GM18507 (cell line): ENCODE measurements at places on chromosomes 4 and X.

- no peak for DNase-seq
These were observed 37.5 kb upstream of the ADH1C start for GRCh38 chr4:99390055-99390454.

DNA sequence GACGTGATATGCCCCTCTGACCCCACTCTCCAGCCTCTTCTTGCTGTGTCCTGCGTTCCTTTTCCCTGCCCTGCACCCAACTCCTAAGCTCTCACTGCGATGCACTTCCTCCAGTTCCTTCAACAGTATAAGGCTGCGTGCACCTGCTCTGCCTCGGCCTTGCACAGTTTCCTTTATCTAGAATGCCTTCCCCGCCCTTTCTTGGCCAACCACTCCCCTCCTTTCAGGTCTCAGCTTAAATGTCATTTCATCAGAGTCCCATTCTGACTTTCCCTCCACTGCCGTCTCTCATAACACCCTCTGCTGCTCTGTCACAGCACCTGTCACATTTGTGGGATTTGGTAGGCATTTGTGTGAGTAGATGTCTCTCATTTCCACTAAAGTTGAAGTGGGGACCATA, 58.4 kb upstream of the NEIL3 start:
- no peak for DNase-seq

DNA sequence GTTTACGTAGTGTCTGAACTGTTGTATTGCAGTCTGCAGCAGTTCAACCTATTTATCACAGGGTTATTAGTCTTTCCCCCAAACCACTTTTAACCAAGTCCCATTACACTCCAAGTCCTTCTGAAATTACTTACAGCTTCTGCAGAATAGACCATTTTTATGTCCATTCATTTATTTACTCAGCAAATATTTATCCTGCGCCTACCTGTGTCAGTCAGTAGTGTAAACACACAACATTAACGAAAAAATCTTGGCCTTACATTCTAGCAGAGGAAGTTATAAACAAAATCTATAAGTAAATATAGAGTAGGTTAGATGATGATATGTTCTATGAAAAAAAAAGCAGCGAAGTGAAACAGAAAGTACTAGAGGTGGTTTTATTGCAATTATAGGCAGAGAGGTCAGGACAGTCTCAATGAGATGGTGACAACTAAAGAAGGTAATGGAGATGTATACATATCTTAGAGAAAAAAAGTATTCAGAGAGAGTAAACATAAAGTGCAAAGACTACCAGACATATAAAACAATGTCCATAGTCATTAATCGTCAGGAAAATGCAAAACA, 534.7 kb downstream of the KCNIP4 start:
- DNase-seq = no peak

DNA sequence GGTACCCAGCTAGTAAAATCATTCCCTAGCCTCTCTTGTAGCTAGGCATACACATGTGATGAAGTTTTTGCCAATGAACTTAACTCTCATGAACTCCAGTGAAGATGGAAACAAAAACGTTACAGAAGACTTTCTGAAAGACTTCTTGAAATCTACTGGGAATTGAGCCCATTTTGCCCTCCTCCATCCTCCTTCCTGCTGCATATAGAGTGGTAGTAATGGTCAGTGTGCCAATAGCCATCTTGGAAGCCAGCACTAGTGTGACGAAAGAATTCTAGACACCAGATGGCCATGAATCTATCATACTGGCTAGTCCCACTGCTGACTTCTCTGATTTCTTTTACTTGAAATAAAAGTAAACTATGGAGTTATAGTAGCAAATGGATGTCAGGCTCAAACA, 30.9 kb upstream of the PPA2 start:
- no peak for DNase-seq

- DNase-seq = no peak
These were observed 8.1 kb upstream of the KLHL2 start for GRCh38 chr4:165199286-165199685.

DNA sequence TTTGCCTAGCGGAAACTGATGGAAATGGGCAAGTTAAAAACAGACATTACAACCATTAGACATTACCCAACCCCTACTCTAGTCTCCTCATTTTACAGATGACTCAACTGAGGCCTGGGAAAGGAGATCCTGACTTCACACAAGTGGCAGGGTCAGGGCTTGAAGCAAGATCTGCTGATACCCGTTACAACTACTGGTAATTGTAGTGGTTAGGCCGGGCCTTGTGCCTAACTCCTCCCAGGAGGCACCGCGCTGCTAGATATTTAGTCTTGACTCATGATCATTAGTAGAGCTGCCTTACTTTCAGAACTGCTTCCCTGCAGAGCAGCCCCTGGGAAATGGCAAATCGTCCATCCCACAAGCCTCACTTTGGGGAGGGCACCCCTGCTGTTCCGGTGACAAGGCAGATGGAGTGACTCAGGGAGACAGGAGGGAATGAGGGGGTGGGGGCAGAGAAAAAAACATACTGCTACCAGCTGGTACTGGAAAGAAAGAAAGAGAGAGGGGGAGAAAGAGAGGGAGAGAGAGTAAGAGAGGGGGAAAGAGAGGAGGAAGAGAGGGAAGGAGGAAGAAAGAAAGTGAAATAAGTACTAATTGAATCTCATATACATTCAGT, 12.2 kb downstream of the ARHGEF6 start:
- no peak for DNase-seq

GRCh38 chrX:68692651-68693050, 45.2 kb downstream of the STARD8 start:
- DNase-seq = no peak

DNA sequence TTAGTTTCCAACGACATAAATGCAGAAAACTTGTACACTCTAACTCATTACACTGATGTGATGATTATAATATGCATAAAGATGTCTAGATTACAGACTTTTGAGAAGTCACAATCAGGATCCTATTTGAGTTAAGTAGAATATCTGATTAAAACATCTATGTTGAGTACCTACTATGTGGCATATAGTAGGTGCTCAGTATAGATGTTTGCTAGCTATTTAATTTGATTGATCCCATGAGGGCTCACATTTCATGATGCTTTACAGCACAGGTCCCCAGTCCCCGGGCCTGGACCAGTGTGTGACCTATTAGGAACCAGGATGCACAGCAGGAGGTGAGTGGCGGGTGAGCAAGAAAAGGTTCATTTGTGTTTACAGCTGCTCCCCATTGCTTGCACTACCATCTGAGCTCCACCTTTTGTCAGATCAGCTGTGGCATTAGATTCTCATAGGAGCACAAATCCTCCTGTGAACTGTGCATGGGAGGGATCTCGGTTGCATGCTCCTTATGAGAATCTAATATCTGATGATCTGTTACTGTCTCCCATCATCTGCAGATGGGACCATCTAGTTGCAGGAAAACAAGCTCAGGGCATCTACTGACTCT, 33.0 kb upstream of the CXCL8 start:
- DNase-seq = no peak

- no peak for DNase-seq
These were observed 7.0 kb downstream of the TNIP3 start for GRCh38 chr4:121156822-121157769.

DNA sequence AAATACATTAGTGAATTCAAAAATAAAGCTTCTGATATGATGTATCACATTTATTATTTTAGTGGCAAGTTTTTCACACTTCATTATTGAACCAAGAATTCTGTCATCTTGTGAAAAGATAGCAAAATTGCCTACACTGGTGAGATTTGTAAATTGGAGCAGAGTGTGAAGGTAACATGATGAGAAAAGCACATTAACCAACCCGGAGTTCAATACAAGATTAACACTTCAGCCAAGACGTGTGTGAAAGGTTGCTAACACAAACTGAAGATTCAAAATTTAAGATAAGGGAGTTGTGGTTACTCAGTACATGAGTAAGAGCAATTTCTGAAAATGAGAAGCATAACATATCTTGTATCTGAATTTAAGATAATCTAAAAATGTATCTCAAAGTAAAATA, 346.7 kb downstream of the PDHA2 start:
- DNase-seq = no peak

GRCh38 chrX:136039968-136040367, 54.7 kb downstream of the SLC9A6 start:
- DNase-seq = no peak

GRCh38 chrX:13101441-13102139, 57.2 kb upstream of the FAM9C start:
- DNase-seq = no peak

GRCh38 chrX:115229337-115230003, 4.4 kb downstream of the LRCH2 start:
- DNase-seq = no peak

GRCh38 chrX:41490446-41490845, 43.3 kb downstream of the NYX start:
- no peak for DNase-seq

- DNase-seq = no peak
These were observed 31.8 kb downstream of the CXCL1 start for GRCh38 chr4:73901031-73901430.

GRCh38 chrX:100687546-100687945, 43.5 kb downstream of the SRPX2 start:
- no peak for DNase-seq

GRCh38 chrX:95156566-95156965, 1482.6 kb downstream of the FAM133A start:
- DNase-seq = no peak

- DNase-seq = no peak
These were observed 258.4 kb downstream of the DHRSX start for GRCh38 chrX:2242326-2242725.

GRCh38 chrX:119477812-119478232, 9.6 kb downstream of the SLC25A5 start:
- no peak for DNase-seq

DNA sequence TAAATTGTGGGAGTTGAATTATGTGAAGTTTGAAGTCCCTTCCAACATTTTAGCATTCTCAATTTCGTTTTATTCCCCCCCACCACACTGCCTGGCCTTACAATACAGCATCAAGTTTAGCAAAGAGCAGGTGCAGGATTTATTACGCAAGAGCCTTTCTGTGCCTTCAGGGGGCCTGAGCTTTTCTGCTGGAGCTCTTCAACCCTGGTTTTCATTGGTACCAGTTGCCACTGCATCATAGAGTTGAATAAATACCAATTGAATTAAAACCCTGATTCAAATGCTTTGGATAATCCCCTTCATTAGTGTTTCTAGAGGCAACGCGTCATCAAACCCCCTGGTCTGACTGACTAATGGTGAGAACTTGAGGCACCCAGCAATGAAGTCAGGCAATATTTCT, 43.6 kb upstream of the KIT start:
- no peak for DNase-seq

DNA sequence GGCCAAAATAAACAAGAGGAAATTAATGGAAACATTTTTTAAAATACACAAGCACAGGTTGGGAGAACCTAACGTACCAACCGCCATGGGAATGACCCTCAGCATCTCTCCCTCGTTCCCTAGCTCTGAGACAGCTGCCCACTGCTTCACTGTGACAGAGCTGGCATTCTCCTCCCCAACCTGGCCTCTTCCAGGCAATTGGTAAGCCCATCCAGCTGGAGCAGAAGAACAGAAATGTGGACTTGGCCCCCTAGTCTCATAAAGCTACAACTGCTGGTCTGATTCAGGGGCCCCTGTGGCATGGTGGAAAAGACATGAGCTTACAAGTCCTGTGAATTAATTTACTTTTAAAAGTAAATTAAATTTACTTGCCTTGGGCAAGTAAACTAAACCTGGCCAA, 245.1 kb downstream of the PTTG2 start:
- no peak for DNase-seq

- DNase-seq = no peak
These were observed 106.0 kb upstream of the PLAC1 start for GRCh38 chrX:134764202-134764785.

DNA sequence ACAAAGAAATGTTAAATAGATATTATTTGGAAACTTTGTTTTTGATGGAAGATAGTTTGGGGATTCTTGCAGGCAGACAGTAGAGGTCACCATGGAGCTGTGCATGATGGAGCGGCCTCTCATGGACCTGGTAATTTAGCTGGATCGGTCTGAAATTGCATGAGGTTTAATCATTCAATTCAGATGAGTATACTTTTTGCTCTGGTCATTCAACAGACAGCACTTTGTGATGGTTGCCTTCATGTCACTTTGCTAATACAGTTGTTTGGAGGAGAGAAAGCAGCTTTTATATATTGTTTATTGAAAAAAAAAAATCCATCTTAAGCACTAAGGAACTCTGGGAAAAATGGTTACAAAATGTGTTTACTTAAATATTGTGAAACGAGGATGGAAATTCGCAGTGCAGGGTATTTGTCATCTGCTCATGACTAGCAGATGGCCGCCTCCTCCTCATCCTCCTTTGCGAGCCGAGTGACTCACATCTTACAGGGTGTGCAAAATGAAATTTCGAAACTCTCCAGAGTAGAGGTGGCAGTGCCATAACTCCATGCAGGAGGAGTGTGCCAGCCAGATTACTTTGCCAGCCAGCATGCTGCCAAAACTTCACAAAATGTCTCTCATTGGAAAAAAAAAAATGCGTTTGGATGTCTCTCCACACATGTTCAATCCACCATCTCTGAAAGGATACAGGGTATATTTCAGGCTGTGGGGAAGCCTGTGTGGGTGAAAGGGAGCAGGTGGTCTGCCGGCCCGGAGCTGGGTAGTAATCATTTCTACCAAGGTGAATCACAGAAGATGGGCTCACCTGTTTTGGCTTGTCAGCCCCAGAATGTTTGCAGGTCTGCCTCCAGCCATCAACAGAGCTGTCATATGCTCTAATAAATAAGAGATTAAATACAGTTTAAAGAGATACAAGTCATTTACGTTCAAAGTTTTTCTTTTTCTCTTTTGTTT, 314.9 kb upstream of the DIPK2B start:
- no peak for DNase-seq

DNA sequence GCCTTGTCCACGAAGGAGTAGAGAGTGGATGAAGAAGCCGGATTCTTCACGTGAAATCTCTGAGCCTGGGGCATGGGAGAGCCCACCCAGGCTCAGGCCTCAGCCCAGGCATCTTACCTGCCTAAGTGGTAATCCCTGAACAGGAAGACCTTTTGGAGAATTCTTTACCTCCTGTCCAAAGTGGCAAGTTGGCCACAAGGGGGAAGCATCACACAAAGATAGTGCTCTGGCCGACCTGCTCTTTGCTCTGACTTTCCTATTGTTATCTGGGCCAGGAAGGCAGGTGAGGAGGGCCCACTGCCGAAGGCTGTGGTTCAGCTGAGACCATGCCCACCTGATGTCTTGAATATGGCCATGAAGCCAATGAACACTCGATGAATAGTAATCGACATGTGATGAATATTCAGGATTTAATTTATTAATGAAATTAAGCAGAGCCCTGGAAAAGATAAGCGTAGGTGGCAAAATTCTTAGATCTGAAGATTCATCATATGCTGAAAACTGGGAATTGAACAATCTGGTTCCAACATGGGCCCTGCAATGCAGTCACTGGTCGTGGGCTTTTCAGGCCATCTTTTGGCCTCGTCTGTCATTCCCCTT, 93.8 kb downstream of the PDGFRA start:
- peak; percentile 45 for DNase-seq

- no peak for DNase-seq
These were observed 92.6 kb downstream of the PTPN13 start for GRCh38 chr4:86686741-86687140.
